Hindlimb muscle (tissue), 1 donor: ENCODE measurements at places on chromosomes 11 and 22.

DNA sequence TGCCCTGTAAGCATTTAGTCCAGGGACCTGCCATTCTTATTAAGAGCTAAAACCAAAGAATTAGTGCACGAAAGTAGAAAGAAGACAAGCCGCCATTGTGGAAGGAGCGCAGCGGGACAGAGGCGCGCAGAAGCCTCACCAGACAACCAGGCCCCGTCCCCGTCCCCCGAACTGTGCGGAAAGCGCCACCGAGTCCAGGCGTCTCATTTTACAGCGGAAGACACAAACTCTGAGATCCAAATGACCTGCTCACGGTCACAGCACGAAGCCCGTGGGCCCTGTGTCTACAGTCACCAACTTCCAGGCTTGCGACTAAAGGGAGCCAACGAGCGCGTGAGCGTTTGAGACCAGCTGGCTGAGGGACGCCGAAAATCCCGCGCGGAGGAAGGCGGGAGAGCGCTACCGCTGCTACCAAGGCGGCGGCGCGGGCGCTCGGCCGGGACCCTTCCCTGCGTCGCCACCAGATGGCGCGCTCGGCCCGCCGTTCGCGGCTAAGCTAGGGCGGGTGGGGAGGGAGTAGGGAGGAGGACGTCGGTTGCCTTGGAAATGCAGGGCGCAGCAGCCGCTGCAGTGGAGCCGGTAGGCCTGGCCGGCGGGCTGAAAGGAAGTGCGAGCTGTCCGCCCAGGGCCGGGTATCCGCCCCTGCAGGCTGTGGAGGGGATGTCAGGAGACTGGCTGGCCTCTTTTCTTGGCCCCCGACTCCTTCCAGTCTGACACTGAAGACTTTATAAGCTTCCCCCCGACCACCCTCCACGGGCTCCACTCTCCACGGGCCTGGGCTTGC is 434 bp upstream of the CCDC83 start:
- DNase-seq: peak; percentile 92

- no peak for DNase-seq
These were observed 7.1 kb downstream of the LRRC10B start for GRCh38 chr11:61515686-61516085.

- DNase-seq: no peak
These were observed 528 bp downstream of the WEE1 start for GRCh38 chr11:9573775-9574621.

- no peak for DNase-seq
These were observed 28.6 kb downstream of the GNB1L start for GRCh38 chr22:19825904-19826618.

DNA sequence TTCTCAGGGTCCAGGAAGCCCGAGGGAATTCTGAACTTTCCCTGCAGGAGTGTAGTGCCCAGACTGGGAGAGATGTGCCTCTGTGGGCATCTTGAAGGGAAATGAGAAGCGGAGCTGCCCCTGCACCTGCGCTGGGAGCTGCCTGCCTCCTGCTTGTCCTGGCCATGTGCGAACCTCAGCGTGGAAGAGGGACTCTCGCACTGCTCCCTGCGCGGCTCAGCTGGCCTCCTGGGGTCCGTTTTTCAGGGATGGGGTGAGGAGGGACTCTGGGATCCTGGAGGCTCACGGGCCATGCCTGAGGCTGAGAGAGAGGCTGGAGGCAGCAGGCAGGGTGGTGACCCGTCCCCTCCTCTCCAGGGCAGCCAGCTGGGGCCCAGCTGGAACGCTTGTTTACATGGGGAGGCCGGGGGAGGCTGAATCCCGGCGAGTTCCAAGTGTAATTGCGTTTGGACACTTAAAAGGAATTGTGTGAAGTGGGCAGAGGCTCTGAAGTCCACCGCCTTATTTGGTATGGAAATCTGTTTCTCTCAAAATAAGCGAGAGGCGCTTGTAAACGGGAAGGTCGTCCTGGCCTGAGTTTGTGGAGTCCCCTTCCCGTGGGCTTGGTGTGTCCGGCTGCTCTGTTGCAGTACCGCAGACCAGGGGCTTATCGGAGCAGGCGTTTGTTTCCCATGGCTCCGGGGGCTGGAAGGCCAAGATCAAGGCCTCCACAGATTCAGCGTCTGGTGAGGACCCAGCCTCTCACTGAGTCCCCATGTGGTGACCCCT is 1.2 kb upstream of the MRGPRF start:
- DNase-seq: peak; percentile 42

DNA sequence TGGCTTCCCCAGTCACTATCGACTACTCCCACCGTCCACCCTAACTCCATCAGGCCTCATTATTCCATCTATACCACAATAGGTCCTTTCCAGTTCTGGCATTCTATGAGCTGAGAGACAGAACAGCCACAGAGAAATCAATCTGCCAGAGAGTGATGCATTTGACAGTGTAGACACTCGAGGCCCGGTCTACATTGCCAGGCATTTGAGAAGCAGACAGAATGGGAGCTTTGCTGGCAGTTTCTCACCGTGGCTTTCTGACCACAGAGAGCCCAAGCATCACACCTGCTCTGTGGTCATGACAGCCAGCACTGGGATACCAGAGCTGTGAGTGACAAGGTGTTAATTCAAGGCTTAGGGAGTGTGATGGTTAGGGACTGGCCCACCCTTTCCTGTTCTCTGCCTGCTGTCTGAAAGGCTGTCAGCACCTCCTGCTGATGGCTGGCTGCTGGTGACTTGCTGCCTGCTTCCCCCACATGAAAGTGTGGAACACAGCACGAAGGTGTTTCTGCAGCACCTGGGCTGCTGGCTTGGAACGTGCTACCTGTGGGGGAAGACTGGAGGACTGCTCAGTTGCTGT is 137.8 kb downstream of the KIRREL3 start:
- no peak for DNase-seq

GRCh38 chr11:59243633-59244032 is 30.9 kb upstream of the MPEG1 start:
- DNase-seq: no peak

DNA sequence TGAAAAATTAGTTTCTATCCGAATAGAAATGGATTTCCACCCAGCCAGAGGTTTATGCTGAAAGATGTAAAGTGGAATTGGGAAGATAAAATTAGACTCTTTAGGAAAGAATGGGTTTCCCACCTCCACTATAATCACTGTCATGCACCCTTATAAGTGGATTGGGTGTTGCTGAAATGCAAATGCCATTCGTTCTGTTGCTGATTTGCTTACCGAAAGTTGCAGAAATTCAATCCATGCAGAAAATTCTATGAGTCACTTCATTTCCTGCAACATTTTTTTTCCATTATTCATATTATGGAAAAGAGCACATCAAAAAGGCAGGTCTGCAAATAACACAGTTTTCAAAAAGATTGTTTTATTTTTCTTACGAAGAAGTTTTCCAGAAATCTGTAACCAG is 65.6 kb downstream of the LDLRAD3 start:
- no peak for DNase-seq

GRCh38 chr11:120925944-120926343 is 98.0 kb upstream of the TBCEL start:
- no peak for DNase-seq

- DNase-seq: no peak
These were observed 72.0 kb upstream of the IGLL5 start for GRCh38 chr22:22815397-22816170.

DNA sequence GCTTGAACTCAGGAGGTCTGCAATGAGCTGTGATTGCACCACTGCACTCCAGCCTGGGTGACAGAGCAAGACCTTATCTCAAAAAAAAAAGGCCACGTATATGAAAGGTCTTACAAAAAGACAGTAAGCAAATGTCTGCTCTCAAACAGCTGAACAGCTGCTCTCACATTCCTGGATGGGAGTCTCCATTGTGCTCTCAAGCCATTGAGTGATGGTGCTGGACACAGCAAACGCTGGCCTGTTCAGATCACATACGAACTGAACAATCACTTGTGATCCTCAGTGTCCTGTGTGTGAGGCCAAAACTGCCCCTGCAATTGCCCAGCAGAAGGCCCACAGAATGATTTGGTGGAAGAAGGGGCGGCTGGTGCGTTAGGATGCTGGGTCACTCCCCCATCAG is 34.4 kb upstream of the YWHAH start:
- DNase-seq: no peak

DNA sequence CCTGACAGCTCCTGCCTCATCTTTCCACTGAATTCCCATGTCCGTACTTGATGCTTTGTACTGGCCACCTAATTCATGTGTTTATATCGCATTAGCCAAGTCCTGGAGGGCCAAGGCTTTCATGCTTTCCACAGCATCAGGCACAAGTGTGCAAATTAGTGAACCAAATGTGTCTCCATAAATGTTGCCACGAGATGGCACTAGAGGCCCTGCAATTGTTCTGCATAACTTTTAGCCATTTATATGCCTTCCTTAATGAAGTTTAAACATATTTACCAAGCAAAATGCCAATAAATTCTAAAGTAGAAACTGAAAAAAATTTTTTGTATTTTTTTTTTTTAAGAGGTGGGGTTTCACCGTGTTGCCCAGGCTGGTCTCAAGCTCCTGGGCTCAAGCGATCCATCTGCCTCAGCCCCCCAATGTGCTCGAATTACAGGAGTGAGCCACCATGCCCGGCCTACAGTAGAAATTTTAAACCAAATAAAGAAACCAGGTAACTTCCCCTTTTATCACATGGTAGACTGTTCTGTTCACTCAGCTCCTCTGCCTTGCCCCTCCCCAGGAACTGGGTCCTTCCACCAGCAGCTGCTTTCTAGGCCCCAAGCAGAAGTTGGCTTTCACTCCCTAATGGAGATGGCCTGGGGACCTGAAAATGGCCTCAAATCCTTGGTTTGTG is 20.8 kb upstream of the IL18BP start:
- peak; percentile 53 for DNase-seq

DNA sequence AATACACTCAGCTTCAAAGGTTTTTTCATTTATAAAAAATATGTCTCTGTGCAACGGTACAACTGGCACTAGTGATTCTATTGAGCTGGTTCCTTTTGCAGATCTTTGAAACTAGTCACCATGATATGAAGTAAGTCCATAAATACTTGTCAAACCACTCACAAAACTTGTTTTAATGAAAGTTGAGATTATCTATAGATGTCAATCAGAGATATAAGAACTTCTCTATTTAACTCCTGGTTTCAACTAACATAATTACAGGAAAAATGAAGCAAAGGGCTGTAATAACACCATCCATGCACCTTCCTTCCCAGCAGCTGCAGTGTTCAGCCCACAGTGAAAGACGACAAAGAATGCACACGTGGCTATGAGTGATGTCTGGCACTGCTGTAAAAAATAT is 44.7 kb downstream of the TMEM123 start:
- DNase-seq: no peak

- DNase-seq: no peak
These were observed 7.2 kb upstream of the EHD1 start for GRCh38 chr11:64885367-64886286.

- peak; percentile 30 for DNase-seq
These were observed 129.1 kb downstream of the DCDC1 start for GRCh38 chr11:31240340-31240904.

DNA sequence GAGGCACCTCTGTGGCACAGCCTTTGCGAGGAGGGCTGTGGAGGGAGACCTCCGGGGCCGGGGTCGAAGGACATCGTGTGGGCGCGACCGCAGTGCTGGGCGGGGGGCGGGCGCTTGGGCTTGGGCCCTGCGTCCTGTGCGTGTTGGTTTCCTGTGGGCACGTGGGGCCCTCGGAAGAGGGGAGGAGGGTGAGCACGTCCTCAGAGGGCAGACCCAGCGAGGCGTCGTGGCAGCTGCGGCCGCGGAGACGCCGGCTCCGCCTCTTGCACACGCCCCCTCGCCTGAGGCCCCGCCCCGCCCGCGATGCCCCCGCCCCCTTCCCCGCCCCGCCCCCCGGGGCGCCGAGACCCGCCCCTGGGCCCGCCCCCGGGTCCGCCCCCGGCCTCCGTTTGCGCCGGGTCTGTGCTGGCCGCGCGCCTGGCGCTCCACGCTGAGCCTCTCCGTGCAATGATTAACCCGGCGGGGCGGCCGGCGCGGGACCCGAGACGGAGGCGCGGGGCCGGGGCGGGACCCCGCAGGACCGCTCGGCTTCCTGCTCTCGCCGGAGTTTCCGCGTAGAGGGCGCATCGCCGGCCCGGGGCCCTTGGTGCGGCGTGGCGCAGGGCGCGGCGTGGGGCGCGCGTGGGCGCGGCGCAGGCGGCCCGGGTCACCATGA is at the start of gene PRR5:
PRR5 (plus strand) TSS at position 381 of the 655 bp plus-strand sequence; CDS start at position 652, 271 bp downstream.
- peak; percentile 83 for DNase-seq

- no peak for DNase-seq
These were observed 11.1 kb downstream of the PPP6R3 start for GRCh38 chr11:68471360-68472340.

- DNase-seq: peak; percentile 88
These were observed 20.1 kb downstream of the ADA2 start for GRCh38 chr22:17199003-17199731.

GRCh38 chr11:127052404-127052803 is 51.8 kb upstream of the KIRREL3 start:
- DNase-seq: no peak

- DNase-seq: peak; percentile 26
These were observed 775 bp upstream of the TRABD start for GRCh38 chr22:50184902-50185374.

- DNase-seq: no peak
These were observed 459.1 kb downstream of the MIAT start for GRCh38 chr22:27116312-27117086.

DNA sequence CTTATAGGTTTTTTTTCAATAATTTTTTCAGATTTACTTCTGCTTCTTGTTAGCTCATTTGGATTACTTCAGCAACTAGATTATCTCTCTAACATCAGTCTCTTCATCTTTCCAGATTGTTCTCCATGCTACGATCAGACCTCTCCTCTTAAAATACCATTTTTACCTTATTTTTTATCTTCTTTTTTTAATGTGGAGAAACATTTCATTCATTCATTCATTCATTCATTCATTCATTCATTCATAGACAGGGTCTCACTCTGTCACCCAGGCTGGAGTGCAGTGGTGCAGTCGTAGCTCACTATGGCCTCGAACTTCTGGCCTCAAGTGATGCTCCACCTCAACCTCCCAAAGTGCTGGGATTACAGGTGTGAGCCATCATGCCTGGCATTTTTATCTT is 189.4 kb downstream of the UVRAG start:
- DNase-seq: no peak

- no peak for DNase-seq
These were observed 10.8 kb upstream of the CD81 start for GRCh38 chr11:2366276-2366675.

DNA sequence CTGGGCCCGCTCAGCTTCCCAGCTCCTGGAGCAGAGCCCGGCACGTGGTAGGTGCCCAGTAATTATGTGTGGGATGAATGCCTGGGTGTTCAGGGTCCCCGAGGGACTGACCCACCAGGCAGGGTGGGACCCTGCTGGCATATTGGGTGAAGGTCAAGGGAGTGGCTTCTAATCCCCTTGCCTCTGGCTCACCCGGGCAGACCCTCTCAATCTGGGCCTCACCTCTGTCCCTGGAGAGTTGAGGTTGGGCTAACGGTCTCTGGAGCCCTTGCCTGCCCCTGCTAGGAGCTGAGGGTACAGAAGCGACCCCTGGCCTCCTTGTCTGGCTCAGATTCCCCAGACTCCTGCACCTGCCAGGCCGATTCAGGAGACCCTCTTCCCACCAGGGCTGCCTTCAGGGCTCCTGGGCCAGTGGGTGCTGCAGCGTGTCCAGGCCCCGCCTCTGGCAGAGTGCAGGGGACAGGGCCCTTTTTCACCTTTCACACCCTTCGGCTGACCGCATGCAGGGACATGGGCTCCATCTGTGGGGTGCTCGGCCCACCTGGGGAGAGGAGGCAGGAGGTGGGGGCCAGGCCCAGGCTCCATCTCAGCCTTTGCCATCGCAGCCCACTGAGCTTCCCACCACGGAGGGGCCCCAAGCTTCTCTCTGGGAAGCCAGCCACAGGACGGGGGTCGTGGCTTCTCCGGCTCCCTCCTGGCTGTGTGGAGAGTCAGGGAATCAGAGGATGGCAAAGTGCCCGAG is 3.8 kb upstream of the CTSD start:
- no peak for DNase-seq
